ENCODE measurements at places on chromosomes 2 and 18.
A peak's percentile ranks its signal among the peaks of the same experiment; 100 is the strongest.

DNA sequence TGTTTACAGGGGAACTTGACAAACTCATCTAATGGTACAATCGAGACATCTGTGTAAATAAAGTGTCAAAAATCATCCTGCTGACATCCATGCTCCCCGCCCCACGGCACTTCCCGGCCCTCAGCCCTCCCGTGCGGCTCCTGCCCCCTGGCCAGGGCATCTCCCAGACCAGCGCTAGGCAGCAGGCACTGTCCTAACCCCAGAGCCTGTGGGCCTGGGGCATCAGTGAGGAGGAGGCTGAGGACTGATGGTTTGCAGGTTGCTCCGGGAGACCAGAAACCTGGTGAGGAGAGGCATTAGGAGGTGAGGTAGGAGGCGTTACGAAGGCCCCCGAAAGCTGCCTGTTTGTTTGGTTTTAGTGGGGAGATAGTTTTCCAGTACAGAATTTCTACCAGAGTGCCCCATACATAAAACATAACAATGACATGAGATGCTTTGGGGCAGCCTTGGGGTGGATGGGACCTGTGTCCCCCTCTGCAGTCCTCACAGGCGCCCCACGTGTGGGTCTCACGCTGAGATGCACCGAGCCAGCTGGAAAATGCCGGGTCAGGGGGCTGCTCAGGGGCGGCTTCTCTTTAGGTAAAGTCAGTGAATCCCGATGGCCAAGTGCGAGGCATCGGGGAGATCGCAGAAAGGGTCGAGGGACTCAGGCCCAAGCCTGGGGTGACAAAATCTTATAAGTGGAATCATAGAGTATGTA, 114.2 kb downstream of the RTP5 start:
- no peak for DNase-seq

DNA sequence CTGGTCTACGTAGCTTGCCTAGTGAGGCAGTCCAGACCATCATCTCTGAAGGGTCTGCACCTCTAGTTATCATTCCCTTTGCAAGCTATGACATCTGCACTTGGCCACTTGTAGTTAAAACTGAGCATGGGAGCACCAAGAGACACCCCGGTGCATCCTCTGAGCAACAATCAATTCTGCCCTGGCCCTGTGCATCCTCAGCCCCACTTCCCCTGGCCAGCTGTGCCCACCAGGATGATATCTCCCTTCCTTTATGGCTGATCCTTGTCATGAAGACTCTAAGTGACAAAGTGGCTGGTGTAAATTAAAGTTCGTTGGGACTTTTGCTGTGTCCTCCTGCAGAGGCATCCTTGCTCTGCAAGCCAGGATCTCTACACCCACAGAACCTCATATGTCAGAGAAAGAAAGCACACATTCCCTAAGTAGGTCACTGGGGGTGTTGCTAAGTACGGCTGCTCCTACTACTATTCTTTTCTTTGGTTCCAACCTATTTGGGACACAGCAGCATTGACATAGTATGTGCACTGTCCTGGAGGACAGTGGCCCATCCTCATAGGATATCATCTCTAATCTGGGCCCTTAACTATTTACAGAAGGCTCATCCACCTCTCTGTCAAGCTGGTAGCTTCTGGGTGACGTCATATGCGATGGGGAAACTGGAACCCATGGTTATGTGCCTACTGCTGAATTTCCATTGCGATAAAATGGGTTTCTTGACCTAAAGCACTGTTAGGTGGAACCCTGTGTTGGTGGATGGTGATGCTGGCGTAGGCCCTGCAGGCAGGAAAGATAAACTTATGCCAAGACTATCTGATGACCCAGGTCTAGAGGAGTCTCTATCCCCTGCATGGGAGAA, 384.3 kb upstream of the ID2 start:
- DNase-seq: no peak

- no peak for DNase-seq
These were observed 15.3 kb downstream of the PMS1 start for GRCh38 chr2:189799531-189799930.

- DNase-seq: no peak
These were observed 3.2 kb downstream of the SERPINB13 start for GRCh38 chr18:63590373-63590772.

- DNase-seq: no peak
These were observed 467.5 kb downstream of the FBXO15 start for GRCh38 chr18:73679941-73680712.

GRCh38 chr18:9433671-9434121, 41.6 kb upstream of the RALBP1 start:
- no peak for DNase-seq

DNA sequence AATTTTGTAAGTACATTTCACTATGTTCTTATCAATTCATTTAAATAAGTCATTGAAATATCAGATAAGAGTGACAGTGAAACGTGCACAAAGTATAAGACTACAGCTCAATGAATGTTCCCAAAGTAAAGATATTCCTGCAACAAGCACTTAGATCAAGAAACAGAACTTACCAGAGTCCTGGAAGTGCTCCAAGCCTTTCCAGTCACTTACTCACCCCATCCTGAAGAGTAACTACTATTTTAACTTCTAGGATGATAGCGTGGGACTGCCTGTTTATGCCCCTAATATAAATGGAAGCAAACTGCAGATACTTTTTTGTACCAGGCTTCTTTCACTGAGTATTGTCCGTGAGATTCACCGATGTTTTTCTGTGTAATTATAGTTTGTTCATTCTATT, 768.9 kb downstream of the SLC4A3 start:
- DNase-seq: no peak

DNA sequence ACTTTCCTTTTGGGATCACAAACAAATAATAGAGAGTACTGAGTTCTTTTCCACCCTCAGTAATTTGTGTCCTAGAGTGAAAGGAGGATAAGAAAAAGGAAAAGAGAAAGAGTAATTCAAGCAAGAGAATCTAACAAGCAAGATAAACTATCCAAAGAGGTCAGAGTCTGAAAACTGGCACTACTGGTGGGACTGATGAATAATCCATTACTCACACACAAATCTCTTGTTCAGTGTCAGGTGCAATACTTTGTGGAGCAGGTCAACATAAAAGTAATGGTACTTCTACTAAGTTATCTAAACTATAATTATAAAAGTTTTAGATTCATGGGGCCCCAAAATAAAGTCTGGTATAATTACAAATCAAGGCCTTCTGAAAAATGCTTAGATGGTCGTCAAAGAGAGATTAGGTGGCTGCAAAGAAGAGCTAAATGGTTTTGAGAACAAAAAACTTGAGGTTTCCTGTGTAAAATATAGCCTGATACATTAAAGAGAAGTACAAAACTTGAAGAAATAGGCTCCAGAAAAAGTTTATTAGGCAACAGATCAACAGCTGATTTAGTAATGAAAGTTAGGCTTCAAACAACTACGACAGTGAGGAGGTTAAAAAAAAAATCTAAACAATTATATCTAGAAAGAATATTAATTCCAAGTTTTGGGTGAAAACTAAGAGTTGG, 109.4 kb downstream of the BAZ2B start:
- DNase-seq: no peak

- DNase-seq: no peak
These were observed 5.9 kb upstream of the CNNM3 start for GRCh38 chr2:96809951-96810782.

DNA sequence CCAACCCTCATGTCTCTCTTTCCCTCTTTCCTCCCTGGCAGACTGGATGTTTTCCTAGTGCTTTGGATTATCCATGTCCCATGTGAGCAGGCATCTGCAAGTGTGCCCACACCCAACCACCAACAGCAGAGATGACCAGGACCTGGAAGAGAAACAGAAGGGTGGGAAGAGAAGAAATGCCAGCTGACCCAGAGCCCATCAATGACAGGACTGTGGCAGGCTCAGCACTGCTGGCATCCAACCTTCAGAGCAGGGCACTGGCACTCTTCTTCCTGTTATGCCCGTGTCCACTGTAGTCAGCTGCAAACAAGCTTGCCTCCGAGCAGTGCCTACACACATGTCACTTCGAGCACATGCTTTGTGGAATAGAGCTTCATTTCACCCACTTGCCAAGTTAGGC, 121.1 kb downstream of the TANC1 start:
- no peak for DNase-seq

- DNase-seq: no peak
These were observed 75.8 kb downstream of the COLEC12 start for GRCh38 chr18:424668-425067.

- DNase-seq: no peak
These were observed 291.5 kb upstream of the CCDC68 start for GRCh38 chr18:55250768-55251173.

DNA sequence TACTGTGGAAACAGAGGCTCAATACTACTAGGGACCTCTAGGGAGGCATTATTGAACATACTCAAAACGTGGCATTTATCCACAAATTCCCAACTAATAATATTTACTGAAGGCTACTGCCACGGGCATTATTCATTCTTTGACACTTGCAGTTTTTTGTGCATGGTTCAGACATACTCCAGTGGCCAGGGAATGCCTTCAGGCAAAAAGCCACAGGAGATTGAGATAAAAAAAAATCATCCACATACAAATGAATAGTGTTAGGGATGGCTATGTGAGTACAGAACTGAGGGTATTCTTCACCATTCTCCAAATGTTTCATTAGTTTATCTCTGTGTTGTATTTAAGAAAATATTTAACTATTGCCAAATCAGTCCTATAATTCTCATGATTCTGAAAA, 974.9 kb upstream of the PIK3C3 start:
- DNase-seq: no peak

DNA sequence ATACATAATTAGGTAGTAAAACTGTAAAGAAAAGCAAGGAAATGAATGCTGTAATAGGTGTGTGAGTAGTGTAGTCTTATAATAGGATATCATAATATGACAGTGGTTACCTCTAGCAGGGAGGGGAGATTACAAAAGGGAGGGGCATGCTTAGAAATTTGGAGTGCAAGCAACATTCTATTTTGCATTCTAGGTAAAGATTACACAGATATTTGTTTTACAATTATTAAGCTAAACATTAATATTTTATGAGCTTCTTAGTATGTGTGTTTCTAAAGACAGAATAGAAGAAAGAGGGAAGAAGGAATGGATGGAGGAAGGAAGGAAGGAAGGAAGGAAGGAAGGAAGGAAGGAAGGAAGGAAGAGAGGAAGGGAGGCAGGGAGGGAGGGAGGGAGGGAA, 177.9 kb downstream of the PAX3 start:
- DNase-seq: no peak

GRCh38 chr2:47043891-47044239, 111.2 kb downstream of the STPG4 start:
- DNase-seq: no peak

GRCh38 chr18:60067426-60068210, 167.8 kb downstream of the PMAIP1 start:
- no peak for DNase-seq

DNA sequence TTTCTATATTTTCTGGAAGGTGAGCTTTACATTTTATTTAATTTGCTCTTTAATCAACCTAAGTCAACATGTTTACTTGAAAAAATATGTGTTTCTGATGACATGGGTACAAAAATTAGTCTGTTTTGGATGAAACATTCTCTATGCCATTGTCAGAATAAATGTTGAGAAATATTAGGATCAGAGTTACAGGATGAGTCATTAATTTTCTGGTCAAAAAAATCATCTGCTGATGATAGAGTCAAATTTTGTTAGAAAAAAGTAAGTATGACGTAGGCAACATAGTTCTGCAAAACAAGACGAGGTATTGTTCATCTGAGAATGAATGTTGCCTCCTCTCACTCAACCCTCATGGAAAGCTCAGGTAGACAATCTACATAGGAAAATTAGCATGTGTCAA, 107.6 kb upstream of the CAVIN2 start:
- DNase-seq: no peak

- no peak for DNase-seq
These were observed 11.7 kb downstream of the HSBP1L1 start for GRCh38 chr18:79975985-79976680.

DNA sequence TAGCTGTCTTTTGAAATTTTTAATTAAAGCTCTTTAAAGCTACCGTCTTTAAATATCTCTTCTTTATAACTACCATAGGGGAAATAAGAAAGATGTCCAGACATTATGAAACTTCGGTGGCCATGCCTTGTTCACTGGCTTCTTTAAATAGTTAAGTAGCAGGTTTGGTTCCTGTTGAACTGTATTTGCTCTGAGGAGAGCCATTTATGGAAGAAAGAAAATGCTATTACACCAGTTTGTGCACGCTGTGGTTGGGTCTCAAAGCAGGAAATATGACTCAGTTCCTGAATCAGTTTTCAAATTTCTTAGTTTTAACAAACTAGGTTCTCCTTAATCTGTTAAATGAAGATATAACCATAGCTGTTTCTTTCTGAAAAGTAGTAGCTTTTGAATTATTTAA, 12.2 kb downstream of the ARPC2 start:
- peak; percentile 36 for DNase-seq

- DNase-seq: no peak
These were observed 157.8 kb downstream of the COPS8 start for GRCh38 chr2:237243487-237243886.

- DNase-seq: no peak
These were observed 177.8 kb downstream of the TXNL1 start for GRCh38 chr18:56460581-56460980.

DNA sequence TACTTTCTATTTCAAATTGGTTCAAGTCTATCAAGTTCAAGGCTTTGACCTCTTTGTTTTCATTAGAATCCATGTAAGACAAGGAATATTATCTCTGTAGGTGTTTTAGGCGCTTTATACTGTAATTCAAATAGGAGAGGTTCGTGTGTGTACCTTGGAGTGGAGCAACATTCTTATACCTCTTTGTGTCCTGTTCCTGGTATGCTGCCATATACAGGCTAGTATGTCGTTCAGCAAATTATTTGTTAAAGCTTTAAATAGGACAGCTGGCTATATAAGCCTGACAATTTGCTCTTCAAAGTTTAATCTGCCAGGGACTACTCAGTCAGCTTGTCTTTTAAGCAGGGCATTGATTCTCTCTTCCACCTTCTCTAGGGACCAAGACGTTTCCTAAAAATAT, 31.1 kb upstream of the SPAG16 start:
- no peak for DNase-seq

DNA sequence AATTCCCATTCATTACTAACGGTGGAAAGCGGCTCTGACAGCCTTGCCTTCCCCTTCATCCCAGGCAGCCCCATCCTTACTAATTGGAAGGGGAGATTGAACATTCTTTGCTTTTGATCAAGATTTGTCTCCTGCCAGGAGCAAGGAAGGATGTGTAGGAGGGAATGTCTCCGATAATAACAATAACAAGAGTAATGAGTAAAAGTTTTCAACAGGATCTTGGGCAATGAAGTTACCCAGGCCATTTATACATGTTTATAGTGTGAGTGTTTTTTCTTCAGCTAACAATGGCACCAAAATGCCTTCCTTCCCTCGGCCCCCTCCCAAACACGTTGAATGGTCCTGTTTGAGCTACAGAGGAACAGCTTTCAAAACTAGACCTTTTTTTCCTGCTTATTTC, 83.8 kb downstream of the GATA6 start:
- no peak for DNase-seq

DNA sequence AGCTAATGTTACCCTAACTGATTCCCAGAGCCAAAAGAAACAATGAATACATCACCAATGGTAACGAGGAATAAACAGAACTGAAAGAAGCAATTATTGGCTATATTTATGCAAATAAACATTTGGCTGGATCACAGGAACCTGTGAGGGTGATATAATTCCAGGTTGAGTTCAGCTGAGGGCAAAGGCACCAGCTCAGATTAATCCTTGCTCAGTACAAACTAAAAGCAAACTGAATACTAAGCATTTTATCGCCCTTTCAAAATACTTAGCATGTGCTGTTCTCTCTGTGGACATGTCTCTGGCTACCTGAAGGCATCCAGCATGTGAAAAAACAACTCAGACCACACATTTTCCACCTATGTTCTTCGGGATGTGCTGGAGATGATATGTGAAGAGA, 791.7 kb downstream of the METTL4 start:
- no peak for DNase-seq

GRCh38 chr2:150733051-150733618, 245.7 kb upstream of the RND3 start:
- DNase-seq: no peak
